ENCODE measurements at places on chromosomes 16 and 17.

- H3K4me1 ChIP-seq, result peaks cover 43% of the 10 kb centered on the region
- peaks cover 25% of the 10 kb centered on the region for H3K36me3 ChIP-seq
- DNase-seq, result peak; percentile 79
- peak overlapping the region; percentile 88 for H3K27ac ChIP-seq
These were observed 2.0 kb downstream of the TRIM47 start for GRCh38 chr17:75876190-75876937.

- no peaks in the 10 kb centered on the region for H3K27me3 ChIP-seq
- no peaks in the 10 kb centered on the region for H3K4me1 ChIP-seq
- no peak overlapping the region for H3K4me3 ChIP-seq
These were observed 39.4 kb upstream of the CHMP6 start for GRCh38 chr17:80952291-80952690.

- peak overlapping the region; percentile 63 for H3K27ac ChIP-seq
- H3K4me3 ChIP-seq, result no peak overlapping the region
- H3K4me1 ChIP-seq, result peaks cover 37% of the 10 kb centered on the region
- peaks cover 81% of the 10 kb centered on the region for H3K36me3 ChIP-seq
- no peaks in the 10 kb centered on the region for H3K27me3 ChIP-seq
- no peak for DNase-seq
These were observed 19.2 kb downstream of the RNF213 start for GRCh38 chr17:80279895-80280294.

DNA sequence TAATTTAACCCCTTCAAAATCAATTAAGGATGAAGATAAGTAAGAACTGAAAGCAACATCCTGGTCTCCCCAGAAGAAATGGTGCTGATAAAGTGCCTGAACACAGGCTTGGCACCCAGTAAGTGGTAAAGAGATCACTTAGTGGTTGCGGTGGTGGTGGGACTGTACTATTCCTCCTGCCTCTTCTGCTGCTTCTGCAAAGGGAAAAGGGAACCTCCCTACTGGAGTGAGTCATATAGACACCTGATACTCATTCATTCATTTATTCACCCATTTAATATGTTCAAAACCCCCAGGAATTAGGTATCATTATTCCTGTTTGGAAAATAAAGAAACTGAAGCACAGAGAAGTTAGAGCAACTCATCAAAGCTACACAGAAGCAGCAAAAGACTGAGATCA, 60.6 kb downstream of the CDYL2 start:
- peaks cover 17% of the 10 kb centered on the region for H3K36me3 ChIP-seq
- peaks cover 50% of the 10 kb centered on the region for H3K4me1 ChIP-seq
- no peak overlapping the region for H3K4me3 ChIP-seq
- H3K27ac ChIP-seq, result no peak overlapping the region
- H3K27me3 ChIP-seq, result no peaks in the 10 kb centered on the region

- no peak overlapping the region for H3K4me3 ChIP-seq
- no peak overlapping the region for H3K27ac ChIP-seq
- peak; percentile 52 for DNase-seq
- no peaks in the 10 kb centered on the region for H3K4me1 ChIP-seq
- no peaks in the 10 kb centered on the region for H3K27me3 ChIP-seq
These were observed 12.6 kb upstream of the ASGR1 start for GRCh38 chr17:7191571-7192270.

DNA sequence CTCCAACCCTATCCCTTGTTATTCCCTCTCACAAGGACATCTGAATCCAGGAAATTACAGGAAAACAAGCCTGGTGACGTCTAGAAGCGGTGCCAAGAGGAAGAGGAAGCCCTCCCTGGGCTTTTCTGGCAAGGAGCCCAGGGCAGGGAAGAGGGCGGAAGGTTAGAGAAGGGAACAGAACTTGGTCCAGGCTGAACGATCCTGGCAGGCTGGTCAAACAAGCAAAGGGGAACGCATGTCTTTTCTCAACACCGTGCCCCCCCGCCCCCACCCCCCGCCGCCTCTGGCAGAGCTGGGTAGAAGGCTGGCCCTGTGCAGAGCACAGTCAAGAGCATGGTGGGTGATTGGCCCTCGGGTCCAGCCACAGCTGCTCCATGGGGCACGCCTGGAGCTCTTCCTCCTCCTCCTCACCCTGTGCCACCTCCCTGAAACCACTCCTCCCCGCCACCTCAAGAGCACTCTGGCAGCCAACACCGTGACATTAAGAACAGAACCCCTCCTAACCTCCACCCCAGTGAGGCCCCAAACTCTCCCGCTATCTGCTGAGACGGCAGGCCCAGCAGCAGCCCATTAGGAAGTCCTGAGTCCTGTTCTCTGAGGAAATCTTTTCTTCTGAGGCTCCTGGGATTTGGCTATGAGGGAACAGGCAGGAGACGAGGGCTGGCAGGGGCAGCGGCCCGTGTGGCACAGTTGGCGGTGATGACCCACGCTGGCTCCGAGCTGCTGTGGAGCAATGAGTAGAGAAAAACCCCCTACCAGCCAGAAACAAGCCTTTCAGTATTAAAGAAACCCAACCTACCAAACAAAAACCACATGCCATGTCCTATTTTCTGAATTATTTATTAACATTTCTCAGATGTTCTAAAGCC, 7.3 kb downstream of the C16orf86 start:
- DNase-seq, result no peak
- H3K4me3 ChIP-seq, result no peak overlapping the region
- H3K4me1 ChIP-seq, result peaks cover under 1% of the 10 kb centered on the region
- peak overlapping the region; percentile 71 for H3K27ac ChIP-seq
- H3K27me3 ChIP-seq, result no peaks in the 10 kb centered on the region

DNA sequence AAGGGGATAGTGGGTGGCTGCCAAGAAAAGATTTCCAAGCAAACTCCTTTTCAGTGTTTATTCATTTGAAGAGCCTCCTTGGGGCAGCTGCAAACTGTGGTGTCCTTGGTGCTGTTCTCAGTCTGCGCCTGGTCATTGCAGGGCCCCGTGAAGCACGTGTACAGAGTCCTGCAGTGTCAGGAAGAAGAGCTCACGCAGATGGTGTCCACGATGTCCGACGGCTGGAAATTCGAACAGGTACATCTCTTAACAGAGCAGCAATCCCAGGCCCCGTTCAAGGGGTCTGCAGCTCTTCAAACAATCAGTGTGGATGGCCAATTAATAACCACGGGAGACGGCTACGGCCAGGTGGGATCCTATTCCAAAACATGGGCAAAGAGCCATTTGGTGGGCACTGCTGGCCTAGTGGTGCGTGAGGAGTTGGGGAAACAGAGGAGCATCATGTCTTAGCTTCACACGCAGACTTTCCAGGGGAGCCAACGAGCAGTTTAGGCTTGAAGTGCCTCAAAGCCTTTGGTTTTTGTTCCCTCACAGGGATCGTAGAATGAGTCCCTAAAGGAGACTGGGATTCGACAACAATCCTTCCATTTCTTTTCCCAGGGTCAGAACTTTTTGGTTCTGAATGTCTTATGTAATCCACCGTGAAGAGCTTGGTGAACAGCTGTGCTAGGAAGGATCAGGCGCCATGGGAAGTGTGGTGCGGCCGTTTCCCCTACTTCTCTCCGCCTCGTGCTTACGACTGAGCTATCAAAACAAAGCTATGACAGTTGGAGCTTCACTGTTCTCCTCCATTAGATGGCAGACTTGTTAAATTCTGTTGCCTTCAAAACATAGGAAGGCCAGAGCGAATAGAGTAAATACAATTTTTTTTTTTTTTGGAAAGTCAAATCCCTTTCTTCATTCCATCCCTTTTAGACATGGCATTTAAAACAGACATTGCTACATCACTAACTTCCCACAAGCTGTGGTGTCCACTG, 12.6 kb downstream of the KCTD2 start:
- H3K27ac ChIP-seq, result peak overlapping the region; percentile 20
- no peak for DNase-seq
- no peak overlapping the region for H3K4me3 ChIP-seq
- H3K36me3 ChIP-seq, result peaks cover 77% of the 10 kb centered on the region

DNA sequence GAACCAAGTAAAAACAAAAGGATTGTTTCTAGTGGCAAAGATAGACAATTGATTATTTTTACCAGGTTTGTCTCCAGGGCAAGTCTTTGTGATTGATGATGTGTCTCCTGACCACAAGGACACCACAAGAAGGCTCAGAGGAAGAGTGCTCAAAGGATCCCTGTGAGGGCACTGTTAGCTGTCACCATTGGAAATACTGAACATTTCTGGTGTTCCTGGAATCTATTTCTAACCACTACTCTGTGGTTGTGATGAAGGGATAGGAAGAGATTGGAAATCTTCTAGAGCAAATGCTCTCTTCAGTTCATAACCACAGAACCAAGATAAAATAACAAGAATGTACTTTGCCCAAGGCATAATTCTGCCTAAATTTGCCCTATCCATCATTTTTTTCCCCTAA, 15.3 kb downstream of the RNF43 start:
- no peak overlapping the region for H3K4me3 ChIP-seq
- no peak for DNase-seq
- no peaks in the 10 kb centered on the region for H3K36me3 ChIP-seq
- peaks cover 14% of the 10 kb centered on the region for H3K4me1 ChIP-seq
- H3K27me3 ChIP-seq, result no peaks in the 10 kb centered on the region
- H3K27ac ChIP-seq, result peak overlapping the region; percentile 12

DNA sequence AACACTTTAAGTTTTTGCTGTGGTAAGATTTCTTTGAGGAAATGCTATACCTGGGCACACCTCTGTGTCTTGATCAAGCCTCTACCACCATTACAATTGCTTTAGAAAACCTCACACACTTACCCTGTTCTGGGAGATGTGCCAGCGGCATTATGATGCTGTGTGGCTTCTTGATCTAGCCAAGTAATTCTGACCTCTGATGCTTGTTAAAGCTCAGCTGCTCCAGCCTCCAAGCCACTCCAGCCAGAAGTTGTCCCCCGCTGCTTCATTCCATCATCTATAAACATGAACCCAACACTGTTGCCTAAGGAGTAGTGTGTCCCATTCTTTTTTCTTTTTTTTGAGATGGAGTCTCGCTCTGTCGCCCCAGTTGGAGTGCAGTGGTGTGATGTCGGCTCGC, 60.1 kb downstream of the CYLD start:
- no peak overlapping the region for H3K4me3 ChIP-seq
- DNase-seq, result no peak
- H3K36me3 ChIP-seq, result peaks cover 40% of the 10 kb centered on the region
- peak overlapping the region; percentile 58 for H3K27ac ChIP-seq
- H3K27me3 ChIP-seq, result no peaks in the 10 kb centered on the region

DNA sequence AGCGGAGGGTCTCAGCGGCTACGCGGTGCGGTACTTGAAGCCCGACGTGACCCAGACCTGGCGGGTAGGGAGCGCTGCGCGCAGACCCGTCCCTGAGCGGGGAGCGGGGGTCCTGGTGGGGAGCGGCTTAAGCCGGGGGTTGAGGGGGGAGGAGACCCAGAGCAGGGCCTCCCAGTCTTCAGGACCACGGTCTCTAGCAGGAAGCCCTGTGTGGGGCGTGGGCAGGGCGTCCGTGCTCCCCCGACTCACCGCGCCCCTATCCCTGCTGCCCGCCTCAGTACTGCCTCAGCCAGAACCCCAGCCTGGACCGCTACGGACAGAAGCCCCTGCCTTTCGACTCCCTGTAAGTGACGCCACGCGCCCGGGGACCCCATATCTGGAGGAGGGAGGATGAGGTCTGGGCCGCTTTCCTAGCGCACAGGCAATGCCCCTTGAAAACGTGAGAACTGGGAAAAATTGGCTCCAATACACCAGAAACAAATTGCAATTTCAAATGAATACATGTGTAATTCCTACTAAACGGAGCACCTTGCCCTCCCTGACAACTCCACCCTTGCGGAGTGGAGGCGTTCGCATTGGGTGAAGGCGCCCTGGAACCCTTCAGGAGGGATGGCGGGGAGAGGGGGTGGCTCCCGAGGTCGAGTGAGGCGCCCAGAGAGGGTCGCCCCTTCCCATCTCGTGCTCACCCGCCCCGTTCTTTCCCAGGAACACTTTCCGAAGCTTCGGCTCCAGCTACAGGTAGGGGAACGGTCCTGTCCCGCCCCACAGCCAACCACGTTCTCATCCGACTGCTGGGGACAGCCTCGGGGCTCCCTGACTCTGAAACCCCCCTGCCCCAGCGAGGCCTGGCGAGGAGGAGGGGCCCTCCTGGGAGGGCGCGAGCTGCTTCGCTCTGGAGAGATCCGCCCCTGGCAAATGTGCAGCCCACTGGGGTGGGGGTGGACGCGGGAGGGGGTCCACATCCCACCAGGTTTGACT, 14.6 kb upstream of the CNGB1 start:
- DNase-seq, result no peak
- H3K27ac ChIP-seq, result peak overlapping the region; percentile 77
- H3K27me3 ChIP-seq, result no peaks in the 10 kb centered on the region
- peaks cover 12% of the 10 kb centered on the region for H3K4me1 ChIP-seq

- no peak overlapping the region for H3K27ac ChIP-seq
- H3K4me1 ChIP-seq, result peaks cover 7% of the 10 kb centered on the region
- no peaks in the 10 kb centered on the region for H3K27me3 ChIP-seq
- H3K4me3 ChIP-seq, result peak overlapping the region; percentile 36
These were observed 12.3 kb downstream of the GLIS2 start for GRCh38 chr16:4328046-4328781.

DNA sequence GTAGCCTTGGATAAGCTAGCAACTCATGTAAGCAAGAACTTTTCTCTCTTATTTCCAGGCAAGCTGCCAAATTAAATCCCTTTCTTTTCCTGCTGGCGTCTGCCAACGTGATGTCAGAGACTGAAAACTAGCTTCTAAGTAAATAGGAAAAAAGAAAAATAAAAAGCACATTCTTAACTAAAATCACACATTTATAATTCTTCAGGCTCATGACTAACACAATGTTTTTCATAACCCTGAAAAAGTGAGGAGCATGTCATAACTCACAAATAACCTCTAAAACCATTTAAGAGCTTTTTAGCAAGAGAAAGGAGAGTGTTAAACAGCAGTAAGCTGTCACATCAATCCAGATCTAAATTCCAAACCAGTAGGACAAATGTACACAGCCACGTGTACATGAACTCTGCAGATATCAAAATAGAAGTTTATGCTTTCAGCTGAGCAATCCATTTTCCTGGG, 110.0 kb downstream of the N4BP1 start:
- H3K27ac ChIP-seq, result no peak overlapping the region
- H3K4me3 ChIP-seq, result no peak overlapping the region
- no peak for DNase-seq
- H3K36me3 ChIP-seq, result no peaks in the 10 kb centered on the region

DNA sequence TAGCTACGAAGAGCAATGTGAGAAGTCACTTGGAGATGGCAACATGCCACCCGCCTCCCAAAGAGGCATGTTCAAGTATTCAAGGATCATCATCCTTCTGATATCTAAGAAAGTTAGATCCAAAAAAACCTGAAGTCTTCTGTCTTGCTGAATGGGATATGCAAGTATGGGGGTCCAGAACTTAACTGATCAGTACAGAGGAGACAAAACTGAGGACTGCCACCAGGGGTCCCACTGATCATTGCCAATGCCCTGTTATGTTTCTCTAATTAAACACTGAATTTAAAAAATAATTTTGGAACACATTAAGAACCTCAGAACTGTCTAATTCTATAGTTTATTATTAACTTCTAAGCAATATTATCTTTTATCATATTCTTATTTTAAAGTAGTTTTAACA, 99.7 kb downstream of the CDH8 start:
- DNase-seq, result no peak
- H3K4me3 ChIP-seq, result no peak overlapping the region
- no peak overlapping the region for H3K27ac ChIP-seq
- H3K27me3 ChIP-seq, result no peaks in the 10 kb centered on the region
- H3K36me3 ChIP-seq, result no peaks in the 10 kb centered on the region

GRCh38 chr16:71364133-71364681, 5.7 kb downstream of the CALB2 start:
- no peaks in the 10 kb centered on the region for H3K4me1 ChIP-seq
- no peak overlapping the region for H3K27ac ChIP-seq
- peaks cover 38% of the 10 kb centered on the region for H3K27me3 ChIP-seq
- H3K4me3 ChIP-seq, result no peak overlapping the region
